MCF 10A (cell line): ENCODE measurements at places on chromosomes 1 and 21. TPM values are rescaled to one million over a fixed set of nuclear protein-coding genes. Genes with fewer than 3 reads are reported as not detected.

SPRR2F gene
- total RNA-seq, result not detected in 2 replicates

KRTAP19-3 gene
- total RNA-seq, result not detected in 2 replicates

DNA sequence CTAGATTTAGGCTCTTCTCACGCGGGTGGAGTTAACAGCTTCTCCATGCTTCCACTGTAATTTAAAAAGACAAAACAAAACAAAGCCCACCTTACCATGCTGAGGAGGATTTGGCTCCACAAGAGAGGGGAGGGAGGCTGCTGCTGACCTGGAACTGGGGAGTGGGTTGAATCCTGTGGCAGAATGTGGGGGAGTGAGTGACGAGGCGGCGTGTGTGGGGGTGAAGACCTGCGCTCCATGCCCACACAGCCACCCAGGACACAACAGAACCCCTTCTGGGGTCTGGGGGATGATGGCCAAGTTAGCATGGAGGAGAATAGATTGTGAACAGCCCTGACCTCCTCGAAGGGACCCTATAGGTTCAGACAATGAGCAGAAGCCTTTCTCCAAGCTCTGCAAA lies 44.0 kb upstream of the LRRN2 start:
- H3K27ac ChIP-seq, result no peak overlapping the region
- no peaks in the 10 kb centered on the region for H3K36me3 ChIP-seq
- peaks cover 25% of the 10 kb centered on the region for H3K27me3 ChIP-seq
- no peak overlapping the region for H3K4me3 ChIP-seq

DNA sequence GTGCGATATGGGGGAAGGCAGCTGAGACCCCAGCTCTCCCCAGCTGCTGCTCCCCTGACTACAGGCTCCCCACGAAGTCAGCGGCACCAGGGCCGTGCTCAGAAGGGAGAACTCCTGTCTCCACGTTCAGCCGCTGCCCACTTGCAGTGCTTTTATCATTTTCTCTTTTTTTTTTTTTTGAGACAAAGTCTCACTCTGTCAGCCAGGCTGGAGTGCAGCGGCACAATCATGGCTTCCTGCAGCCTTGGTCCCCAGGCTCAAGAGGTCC lies 933 bp upstream of the FTCD start:
- DNase-seq, result no peak
- no peak overlapping the region for H3K4me3 ChIP-seq
- H3K27ac ChIP-seq, result no peak overlapping the region
- H3K36me3 ChIP-seq, result no peaks in the 10 kb centered on the region
- peaks cover 5% of the 10 kb centered on the region for H3K4me1 ChIP-seq

DNA sequence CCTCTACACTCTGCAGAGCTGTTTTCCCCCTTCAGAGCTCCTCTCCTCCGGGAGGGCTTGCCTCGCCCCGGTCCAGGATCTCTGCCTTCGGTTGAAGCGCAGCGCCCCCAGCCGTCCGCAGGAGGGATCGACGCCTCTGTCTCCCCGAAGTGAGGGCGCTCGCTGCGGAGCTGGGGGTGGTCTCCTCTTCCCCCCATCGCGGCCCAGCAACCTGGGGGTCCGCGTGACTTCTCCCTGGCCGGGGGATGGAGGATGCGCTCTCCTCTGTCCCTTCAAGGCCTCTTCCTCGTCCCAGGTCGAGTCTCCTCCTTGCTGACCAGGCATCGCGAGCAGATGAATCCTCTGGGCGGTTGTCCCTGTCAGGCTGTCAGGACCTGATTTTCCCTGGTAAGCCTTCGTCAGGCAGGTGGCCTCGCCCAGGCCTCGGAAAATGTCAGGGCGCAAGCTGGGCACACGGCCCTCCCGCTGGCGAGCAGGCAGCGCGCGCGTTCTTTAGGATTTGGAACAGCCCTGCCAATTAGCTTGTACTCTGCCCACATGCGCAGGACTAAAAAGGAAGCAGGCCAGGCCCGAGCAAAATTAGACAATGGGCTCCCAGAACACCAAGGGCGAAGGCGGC lies 90.5 kb downstream of the EDEM3 start:
- peaks cover 29% of the 10 kb centered on the region for H3K4me1 ChIP-seq
- H3K27me3 ChIP-seq, result no peaks in the 10 kb centered on the region
- DNase-seq, result peak; percentile 79
- H3K27ac ChIP-seq, result peak overlapping the region; percentile 67
- H3K4me3 ChIP-seq, result peak overlapping the region; percentile 74

DNA sequence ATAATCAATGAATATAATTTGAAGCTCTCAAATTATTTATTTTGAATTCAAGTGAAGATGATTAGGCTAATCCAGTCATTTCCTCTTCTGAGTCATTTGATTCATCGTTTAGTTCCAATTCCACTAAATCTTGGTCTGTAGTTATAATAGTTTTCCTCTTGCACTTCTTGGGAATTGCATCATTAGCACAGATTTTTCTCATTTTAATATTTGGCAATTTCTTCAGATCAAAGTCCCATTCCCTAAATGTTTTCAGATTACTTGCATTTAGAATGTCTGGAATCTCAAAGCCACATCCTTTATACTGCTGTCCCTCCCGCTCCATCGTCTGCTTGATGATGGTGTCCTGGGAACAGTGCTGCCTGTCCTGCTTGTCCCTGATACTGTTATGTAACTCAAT lies 43.5 kb downstream of the MAST2 start:
- H3K4me1 ChIP-seq, result no peaks in the 10 kb centered on the region
- peaks cover 5% of the 10 kb centered on the region for H3K36me3 ChIP-seq
- no peak overlapping the region for H3K27ac ChIP-seq
- DNase-seq, result no peak
- H3K4me3 ChIP-seq, result no peak overlapping the region

DNA sequence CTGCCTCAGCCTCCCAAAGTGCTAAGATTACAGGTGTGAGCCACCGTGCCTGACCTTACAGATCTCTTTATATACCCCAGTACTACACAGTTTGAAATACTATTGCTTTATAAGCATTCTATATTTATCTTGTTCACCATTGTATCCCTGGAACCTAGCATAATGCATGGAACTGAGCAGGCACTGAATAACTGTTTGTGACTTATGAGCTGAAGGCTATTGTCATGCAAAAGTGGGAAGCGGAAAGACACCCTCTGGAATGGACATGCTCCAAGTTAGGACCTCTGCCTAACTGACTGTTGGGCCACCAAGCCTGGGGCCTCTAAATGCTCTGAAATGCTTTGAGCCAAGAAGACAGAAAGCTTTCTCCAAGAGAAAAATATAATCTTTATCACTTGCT lies 8.1 kb downstream of the LRRC41 start:
- H3K27me3 ChIP-seq, result no peaks in the 10 kb centered on the region
- peaks cover 11% of the 10 kb centered on the region for H3K4me1 ChIP-seq
- no peak overlapping the region for H3K27ac ChIP-seq
- H3K36me3 ChIP-seq, result peaks cover 74% of the 10 kb centered on the region
